Thoracic aorta (tissue), 2 donors: ENCODE measurements at places on chromosomes 1 and 21.

- DNase-seq, result no peak
Measured at GRCh38 chr21:31713973-31714740, 17.8 kb downstream of the SCAF4 start.

GRCh38 chr1:221822591-221822990, 80.7 kb upstream of the DUSP10 start:
- no peak for DNase-seq

DNA sequence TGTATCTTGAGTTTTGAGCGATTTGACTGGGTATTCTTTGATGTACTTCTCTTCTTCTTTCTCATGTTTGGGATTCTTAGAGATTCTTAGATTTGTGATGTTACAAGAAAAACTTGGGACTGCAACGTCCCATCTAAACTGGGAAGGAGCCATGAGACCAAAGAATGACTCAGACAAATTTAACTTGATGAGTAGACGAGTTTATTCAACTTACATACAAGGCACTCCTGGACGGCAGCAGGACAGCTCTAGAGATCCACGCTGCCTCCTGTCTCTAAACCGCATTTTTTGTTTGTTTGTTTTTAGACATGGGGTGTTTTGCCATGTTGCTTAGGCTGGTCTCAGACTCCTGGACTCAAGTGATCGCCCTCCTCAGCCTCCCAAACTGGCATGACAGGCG, 137.1 kb downstream of the PIK3R3 start:
- no peak for DNase-seq

- no peak for DNase-seq
Measured at GRCh38 chr1:165837838-165838364, 10.5 kb downstream of the UCK2 start.

- peak; percentile 14 for DNase-seq
Measured at GRCh38 chr1:98323906-98324358, 337.6 kb upstream of the SNX7 start.

DNA sequence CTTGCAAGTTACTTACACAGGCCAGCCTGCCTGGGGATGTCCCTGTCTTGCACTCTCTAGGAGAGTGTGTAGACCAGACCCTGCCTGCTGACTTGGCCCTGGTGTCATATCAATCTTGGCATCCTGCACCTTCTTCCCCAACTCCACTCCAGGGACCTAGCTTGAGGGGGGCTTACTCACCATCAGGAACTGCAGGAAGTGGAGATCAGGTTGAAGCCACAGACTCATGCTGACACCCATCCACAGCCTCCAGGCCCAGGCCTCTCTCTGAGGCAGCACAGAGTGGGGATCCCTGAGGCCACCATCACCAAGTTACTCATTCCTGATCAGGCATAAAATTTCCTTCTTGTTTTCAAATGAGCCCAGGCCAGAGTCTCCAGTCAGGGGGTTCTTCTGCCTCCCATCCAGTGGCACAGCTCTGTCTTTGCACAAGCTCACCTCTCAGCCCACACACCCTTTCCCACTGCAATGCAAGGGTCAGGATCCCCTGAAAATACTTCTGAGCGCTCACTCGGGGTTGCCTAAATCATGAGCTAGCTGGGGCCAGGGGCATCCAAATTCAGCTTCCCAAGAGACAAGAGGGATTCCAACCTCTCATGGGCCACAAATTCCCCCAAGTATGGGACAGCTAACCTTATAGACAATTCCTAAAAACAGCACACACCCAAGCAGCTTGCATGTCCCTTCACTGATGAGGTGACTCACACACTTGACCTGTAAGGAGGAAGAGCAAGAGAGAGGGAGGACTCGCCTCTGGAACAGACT, 33.5 kb downstream of the CSMD2 start:
- no peak for DNase-seq

DNA sequence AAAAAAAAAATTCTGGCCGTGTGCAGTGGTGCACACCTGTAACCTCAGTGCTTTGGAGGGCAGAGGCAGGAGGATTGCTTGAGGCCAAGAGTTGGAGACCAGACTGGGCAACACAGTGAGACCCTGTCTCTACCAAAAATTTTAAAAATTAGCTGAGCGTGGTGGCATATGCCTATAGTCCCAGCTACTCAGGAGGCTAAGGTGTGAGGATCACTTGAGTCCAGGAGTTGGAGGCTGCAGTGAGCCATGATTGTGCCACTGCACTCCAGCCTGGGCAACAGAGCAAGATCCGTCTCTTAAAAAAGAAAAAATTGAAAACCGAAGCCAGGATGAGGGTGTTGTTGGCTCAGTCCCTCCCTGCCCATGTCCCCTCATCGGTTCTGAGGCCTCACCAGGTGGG, 55.9 kb upstream of the PAX7 start:
- DNase-seq, result no peak

- DNase-seq, result no peak
Measured at GRCh38 chr1:15384301-15384901, 25.3 kb upstream of the EFHD2 start.

GRCh38 chr1:109578947-109579443, 30.6 kb downstream of the GNAI3 start:
- DNase-seq, result peak; percentile 3

DNA sequence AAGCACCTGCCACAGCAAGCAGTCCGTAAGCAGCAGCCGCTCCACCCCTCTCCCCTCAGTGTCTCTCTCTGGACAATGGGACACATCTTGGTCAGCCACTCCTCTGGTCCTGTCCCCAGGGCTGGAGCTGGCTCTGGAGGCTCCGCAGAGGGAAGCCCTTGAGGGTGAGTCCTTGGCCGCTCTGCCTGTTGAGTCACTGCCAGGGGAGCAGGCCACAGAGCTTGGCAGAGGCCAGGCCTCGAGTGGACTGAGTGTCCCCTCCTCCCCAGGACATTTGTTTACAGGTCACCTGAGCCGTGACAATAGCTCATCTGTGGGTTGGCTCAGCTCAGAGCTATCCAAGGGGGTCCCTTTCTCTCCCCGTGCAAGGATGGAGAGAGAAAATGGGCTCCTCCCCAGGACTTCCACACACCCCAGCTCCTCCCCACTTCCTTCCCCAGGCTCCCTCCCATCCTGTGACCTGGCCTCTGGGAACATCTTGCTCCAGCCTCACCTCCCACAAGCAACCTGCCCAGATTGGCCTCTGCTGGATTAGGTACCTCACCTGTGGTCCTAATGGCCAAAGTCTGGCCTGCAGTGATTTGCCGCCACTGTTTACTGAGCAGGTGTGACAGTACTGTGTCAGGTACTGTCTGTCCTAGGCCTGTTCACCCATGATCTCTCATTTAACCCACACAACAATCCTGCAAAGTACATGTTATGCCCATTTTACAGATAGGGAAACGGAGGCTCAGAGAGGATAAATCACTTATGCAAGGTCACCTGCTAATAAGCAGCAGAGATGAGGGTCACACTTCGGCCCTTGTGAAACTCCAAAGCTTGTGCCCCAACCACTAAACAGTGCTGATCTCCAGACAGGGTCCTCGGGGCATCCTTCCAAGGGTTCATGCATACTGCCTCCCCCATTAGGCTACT, 4.8 kb downstream of the FAM131C start:
- DNase-seq, result no peak

DNA sequence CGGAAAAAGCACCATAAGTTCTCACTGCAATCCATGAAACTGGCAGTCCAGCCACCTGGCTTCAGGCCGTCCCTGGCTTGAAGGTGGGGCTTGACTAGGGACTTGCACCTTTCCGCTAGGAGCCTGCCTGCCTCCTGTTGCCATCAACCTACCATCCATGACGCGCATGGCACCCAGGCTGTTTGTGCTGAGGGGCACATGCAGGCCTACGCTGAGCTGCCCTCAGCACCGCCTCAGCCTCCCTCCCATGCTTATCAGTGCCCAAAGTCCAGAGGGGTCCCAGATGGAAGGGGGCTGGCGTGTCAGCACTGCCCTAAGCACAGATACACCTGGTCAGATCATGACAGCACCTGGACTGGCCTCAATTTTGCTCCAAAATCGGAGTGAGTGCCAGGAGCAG, 190.2 kb upstream of the LYPLAL1 start:
- no peak for DNase-seq

DNA sequence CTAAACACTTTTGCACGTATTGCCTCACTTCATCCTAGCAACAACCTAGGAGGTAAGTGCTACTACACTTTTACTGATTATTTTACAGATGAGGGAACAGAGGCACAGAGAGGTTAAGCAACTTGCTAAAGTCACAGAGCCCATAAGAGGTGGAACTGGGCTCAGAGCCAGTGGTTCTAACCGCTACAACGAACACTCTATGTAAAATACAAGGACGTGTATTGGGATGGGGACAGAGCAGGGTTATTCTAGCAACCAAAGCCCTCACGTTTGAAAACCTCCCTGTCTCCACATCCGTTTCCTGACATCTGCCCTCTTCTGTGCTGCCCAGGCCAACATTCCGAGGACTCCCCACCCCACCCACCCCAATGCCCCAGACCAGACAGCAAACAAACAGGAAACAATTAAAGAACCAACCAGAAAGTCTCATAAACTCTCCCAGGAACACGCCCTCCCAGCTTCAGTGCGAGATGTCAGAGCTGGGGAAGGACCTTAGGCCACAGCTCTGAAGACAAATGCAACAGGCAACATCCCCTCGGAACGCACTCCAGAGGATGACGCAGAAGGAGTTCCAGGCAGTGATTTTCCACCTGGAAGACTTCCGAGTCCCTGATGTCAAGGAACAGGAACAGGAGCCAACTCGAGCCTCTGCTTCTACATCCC, 41.1 kb downstream of the GLIS1 start:
- DNase-seq, result no peak

GRCh38 chr1:92346866-92347640, 48.2 kb downstream of the RPAP2 start:
- DNase-seq, result no peak

DNA sequence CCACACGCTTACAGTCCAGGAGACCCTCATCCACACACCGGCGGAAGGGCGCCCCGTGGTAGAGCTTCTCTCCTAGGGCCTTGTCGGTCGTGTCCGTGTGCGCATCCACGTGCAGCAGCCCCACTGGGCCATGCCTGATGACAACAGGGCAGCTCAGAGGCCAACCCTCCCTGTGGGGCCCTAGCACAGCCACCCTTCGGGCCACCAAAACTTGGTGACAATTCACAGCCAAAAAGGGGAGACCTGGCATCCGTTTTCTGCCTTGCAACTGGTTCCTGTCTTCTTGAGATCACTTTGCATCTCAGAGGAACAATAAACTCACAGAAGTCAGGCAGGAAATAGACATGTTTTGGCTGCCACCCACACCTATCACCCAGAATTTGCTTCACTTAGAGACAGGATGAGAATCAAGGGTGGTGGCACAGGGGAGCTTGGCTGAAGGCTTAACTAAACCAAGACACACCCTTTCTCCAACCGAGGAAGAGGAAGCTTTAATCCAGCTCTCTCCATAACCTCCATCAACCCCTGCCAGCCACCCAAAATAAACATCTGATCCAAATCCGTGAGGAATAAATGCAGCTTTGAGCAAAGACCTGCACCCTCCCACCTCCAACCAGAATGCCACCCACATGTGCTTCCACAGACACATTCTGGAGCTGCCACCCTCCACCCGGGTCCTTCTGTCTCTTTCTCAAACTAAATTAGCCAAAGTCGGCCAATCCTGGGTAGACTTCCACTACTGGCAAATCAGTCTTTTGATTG, 5.7 kb downstream of the AGMAT start:
- DNase-seq, result no peak

- DNase-seq, result no peak
Measured at GRCh38 chr1:175935166-175935565, 191.8 kb upstream of the TNR start.

DNA sequence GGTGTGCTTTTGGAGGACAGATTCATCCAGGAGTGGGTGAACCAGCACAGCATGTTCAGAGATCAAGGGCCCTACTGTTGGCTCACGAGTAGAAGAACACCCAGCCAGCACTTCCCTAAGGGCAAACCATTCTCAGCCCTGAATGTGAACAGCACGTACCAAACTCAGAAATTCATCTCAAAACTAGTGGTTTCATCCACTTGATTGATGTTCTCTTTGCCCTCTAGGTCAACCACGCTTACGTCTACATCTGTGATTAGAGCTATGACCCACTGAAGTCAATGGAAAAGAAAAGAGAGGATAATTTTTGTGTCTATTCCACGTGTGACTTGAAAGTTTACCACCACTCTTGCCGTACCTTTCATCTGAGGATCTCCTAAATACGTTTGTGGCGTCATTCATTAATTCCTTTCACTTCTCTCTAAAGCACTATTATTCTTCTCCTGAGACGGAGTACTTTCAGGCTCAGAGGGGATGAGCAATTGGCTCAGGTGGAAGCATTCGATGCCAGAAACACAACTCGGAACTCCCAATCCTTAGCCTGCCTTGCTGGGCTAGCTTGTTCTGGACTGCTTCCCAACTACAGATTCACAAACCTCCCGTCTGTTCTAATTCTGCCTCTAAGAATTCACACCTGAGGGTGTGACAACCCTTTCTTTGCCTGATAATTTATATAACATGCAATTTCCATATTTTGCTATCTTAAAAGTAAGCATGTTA, 57.3 kb upstream of the HIVEP3 start:
- DNase-seq, result no peak

GRCh38 chr1:227949341-227949921, 1.7 kb upstream of the WNT9A start:
- no peak for DNase-seq

DNA sequence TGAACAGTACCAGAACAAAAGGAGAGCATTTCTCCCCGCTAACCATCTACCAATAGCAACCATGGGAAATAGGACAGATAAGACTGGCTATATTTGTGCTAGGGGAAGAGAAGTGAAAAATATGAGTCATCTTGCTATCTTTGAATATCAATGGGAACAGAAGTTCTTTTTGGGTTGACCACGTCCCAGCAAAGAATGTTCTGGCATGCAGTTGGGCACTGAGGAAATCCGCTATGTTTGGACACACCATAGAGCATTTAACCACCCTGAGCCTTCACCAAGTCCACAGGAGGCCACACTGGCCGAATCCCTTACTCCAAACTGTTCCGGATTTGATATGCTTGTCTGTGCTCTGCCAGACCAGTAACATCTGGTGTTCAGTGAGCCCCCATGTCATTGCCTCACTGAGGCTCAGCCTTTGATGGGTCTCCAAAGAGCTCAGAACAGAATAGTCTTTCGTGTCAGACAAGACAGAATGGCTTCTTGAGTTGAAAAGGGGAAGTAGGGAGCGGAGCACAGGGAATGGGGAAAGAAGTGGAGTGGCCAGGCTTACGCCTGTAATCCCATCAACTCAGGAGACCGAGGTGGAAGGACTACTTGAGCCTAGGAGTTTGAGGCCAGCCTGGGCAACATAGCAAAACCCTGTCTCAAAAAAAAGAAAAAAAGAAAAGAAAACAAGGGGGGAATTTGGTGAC, 81.4 kb downstream of the SMYD2 start:
- no peak for DNase-seq

DNA sequence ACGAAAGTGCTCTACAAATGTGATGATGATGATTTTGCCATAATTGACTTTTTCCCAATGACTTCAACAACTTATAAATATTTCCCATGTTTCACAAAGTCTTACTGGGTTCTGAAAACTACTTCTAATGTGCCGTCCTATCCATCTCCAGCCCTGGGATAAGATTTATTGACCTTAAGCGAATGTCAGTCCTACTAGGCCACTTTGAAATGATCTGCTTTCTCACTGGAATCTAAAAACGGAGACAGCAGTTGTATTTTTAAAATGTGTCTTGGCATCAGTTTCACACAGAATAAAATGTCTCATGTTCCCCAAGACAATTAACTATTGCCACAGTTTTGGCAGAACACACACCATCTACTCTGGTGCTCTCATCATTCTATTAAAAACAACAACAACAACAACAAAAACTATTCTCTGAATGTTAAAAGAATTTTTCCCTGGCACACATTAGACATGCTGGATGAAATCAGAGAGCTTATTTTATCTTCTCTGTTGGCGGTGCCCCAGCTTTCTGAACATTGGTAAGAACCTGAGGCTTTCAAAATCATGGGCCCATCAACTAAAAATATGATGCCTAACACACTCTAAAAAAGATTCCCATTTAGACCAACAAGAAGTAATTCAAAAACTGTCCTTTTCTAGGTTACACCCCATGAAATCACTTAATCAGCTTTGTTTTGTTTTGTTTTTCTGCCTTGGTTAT, 23.1 kb upstream of the DNASE2B start:
- DNase-seq, result no peak
